Immature natural killer cell (primary cell): ENCODE measurements at places on chromosomes 3 and 15. TPM values are rescaled to one million over a fixed set of nuclear protein-coding genes. Genes with fewer than 3 reads are reported as not detected.

The SLC28A1 gene
- polyA plus RNA-seq: not detected

The IL17RE gene
- polyA plus RNA-seq: not detected

The SPSB4 gene
- polyA plus RNA-seq: not detected

The FLNB gene
- polyA plus RNA-seq: 7.5 TPM

The ARL6IP5 gene
- 653 TPM for polyA plus RNA-seq

The WDR72 gene
- polyA plus RNA-seq: 0.11 TPM

The PLCB2 gene
- polyA plus RNA-seq: 24.2 TPM

The CLDN16 gene
- polyA plus RNA-seq: not detected

- DNase-seq: no peak
- H3K27ac ChIP-seq: no peak overlapping the region
- H3K36me3 ChIP-seq: no peaks in the 10 kb centered on the region
- H3K4me1 ChIP-seq: no peaks in the 10 kb centered on the region
These were observed 167.7 kb upstream of the NECTIN3 start for GRCh38 chr3:110903771-110904519.

DNA sequence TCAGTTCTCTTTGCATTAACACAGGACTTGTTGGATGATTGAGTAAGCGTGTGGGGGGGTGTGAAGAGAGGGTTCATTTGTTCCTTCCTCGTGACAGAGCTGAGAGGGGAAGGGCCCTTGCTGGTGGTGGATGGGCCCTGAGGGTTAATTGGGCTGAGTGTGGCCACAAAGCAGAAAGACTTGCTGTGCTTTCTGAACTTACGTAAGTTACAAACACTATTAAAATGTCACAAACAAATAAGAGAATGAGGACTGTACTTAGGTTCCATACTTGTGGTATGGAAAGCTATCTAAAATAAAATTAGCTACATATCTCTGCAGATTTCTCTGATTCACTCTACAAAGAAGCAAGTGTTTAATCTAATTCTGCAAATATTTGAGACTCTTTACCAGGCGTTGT is 231.3 kb downstream of the LPP start:
- no peaks in the 10 kb centered on the region for H3K27me3 ChIP-seq
- no peak overlapping the region for H3K4me3 ChIP-seq
- peaks cover 35% of the 10 kb centered on the region for H3K4me1 ChIP-seq
- no peak overlapping the region for H3K27ac ChIP-seq
- no peak for DNase-seq
- H3K36me3 ChIP-seq: no peaks in the 10 kb centered on the region

GRCh38 chr3:20057612-20058180 is 17.4 kb downstream of the KAT2B start:
- peaks cover 30% of the 10 kb centered on the region for H3K4me1 ChIP-seq
- no peak for DNase-seq
- H3K36me3 ChIP-seq: peaks cover 3% of the 10 kb centered on the region
- peaks cover 1% of the 10 kb centered on the region for H3K27me3 ChIP-seq

DNA sequence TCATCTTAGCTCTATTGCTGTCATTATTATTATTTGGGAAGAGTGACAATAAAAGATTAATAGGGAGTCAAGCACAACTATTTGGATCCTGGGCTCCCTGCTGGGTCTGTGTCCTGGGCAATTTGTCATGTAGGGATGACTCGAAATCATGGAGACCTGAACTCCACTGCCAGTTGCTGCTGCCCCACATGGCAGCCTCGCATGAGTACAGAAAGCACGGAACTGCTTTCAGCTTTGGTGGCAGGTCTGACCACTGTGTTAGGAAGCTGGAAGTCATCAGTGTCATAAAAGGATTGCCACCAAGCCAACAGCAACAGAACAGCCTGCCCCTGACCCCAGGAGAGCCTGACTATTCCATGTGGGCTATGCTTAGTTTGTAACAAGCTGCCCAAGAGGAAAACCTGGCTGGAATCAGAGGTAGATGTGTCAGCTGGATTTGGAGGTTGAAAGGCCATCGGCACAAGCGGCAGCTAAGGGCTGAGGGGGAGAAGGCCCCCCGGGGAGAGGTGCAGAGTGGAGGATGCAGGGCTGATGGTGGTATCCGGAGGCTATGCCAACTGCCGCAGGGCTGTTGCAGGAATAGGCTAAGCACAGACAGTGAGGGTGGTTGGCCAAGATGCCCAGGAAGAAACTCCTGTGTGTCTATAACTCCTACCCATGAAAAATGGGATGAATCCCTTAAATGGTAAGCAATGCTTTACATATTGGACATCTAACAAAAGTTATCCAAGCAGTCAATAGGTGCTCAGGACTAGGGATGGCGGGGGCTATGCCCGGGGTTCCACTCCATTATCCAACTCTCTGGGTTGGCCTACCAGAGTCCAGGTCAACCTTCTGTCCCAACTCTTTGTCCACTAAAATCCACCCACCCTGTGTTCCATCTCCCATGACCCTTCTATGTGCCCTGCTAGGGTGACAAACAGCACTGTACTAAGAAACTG is 291.6 kb downstream of the ADAMTS17 start:
- H3K4me3 ChIP-seq: no peak overlapping the region
- peaks cover 2% of the 10 kb centered on the region for H3K27me3 ChIP-seq

DNA sequence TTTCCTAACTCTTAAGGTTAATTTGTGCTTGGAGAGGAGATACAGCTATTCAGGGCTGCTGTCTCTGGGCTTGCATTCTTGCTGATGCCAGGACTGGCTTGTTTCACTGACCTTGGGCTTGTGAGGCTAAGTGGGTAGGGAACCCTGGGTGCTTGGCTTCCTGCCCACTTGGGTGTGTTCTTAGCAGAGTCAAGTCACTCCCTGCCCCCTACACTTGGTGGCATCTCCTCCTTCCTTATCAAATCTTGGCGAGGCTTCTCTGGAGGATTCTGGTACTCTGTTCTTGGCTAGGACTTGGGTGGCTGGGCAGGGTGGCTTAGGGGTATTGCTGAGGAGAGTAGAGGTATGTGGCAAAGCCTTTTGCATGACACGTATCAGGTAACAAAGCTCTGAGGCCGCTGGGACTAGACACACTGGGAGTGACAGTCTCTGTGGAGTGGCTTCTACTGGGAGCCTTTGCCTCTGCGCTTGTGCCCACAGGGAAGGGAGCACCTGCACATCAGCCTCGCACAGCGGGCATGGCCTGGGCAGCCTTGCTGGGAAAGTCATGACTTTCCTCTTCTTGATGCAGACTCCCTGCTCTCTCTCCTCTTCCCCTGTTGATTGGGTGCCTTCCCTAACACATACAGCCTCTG is 41.8 kb downstream of the CHCHD6 start:
- DNase-seq: no peak
- peaks cover 3% of the 10 kb centered on the region for H3K27me3 ChIP-seq
- peaks cover 33% of the 10 kb centered on the region for H3K4me1 ChIP-seq
- no peak overlapping the region for H3K27ac ChIP-seq
- H3K4me3 ChIP-seq: no peak overlapping the region

DNA sequence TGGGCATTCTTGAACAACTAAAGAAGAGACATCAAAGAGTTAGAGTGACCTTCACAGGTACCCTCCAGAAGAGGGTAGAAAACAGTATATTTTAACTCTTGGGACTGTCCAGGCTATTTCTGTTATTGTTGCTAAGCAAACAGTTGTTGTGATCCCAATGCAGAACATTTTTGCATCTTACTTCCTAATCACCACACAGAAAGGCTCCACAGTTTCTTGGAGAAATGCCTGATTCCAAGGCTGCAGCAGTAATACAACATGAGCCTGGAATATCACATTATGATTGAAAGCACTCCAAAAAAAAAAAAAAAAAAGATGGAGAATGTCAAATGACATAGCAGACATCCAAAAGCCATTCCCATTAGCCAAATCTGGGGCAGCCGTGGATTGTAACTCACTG is 195.6 kb downstream of the CTNNB1 start:
- no peak overlapping the region for H3K27ac ChIP-seq
- H3K4me3 ChIP-seq: no peak overlapping the region
- no peak for DNase-seq

DNA sequence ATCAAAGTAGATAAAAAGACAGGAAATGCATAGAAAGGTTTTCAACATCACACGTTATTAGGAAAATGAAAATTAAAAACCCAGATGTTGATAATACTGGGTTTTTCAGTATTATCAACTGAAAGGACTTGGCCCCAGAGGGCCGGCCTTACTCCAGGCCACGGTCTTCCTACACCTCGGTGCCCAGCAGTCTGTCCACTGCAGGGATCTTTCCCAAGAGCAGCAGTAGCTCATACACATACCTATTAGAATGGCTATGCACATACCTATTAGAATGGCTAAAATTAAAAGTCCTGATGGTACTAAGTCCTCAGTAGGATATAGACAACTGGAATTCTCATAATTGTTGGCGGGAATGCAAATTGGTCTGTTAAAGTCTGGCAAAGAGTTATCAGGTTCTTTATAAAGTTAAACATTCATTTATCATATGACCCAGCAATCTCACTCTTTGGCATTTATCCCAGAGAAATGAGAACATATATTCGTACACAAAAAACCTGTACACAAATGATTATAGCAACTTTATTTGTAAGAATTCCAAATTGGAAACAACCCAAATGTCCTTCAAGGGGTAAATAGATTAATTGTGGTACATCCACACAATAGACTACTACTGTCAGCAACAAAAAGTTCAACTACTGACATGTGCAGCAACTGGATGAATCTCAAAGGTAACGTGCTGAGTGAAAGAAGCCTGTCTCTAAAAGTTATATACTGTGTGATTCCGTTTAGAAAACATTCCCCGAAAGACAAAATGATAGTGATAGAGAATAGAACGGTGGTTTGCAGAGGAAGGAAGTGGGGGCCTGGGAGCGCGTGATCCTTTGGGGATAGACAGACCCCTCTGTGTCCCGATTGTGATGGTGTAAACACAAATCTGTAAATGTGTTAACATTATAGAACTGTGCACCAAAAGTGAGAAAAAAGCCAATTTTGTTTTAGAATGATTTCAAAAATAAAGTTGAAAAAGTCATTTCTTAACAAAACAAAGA is 62.3 kb downstream of the MCTP2 start:
- H3K4me1 ChIP-seq: peaks cover 91% of the 10 kb centered on the region
- peak; percentile 52 for DNase-seq
- H3K36me3 ChIP-seq: peaks cover 26% of the 10 kb centered on the region
- peak overlapping the region; percentile 76 for H3K4me3 ChIP-seq

DNA sequence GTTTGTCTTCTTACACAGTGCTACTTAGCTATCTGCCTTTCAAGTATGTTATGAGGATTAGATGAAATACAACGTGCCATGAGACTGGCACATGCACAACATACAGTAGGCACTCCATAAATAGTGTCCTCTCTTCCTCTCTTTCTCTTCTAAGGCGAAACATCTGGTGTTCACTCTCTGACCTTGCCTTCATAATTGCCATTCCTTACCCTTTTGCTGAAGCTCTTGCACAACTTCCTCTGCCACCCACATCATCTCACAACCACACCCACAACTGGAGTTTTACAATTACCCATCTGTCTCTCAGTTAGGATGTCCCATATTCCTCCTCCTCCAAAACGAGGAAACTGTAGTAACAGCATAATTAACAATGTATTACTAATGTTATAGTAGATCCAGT is 26.4 kb upstream of the ACP3 start:
- H3K27me3 ChIP-seq: peaks cover 3% of the 10 kb centered on the region
- H3K4me1 ChIP-seq: peaks cover 3% of the 10 kb centered on the region
- DNase-seq: no peak
- H3K36me3 ChIP-seq: no peaks in the 10 kb centered on the region
- H3K27ac ChIP-seq: no peak overlapping the region
